ENCODE measurements at places on chromosomes 3 and 15.

- DNase-seq, result no peak
These were observed 25.3 kb downstream of the GLCE start for GRCh38 chr15:69185706-69186105.

GRCh38 chr3:69116897-69117296 lies 5.5 kb downstream of the LMOD3 start:
- no peak for DNase-seq

- no peak for DNase-seq
These were observed 231.3 kb upstream of the KCNMB2 start for GRCh38 chr3:178304758-178305467.

DNA sequence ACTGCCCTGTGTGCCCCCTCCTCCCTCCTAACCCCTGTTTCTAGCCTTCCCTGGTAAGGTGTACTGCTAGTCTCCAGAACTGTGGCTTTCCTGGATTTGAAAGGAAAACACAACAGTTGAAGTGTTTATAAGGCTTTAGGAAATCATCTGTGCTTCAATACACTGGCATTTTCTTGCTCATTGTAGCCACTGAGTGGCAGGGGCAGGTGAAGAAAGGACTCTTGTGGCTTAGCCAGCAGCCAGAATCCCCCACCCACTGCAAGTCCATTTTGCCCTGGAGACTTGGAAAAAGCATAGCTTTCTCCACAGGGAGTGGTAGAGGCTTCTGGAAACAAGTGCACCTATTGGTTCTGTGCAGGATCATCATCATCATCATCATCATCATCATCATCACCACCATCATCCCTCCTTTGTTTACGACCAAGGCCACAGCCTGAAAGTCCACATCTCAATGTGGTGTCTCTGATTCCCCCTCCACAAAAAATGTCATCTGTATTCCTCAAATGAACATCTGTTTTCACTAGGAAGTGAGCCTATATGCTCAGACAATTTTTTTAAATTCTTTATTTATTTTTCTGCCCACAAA lies 33.4 kb downstream of the AQP9 start:
- DNase-seq, result no peak

DNA sequence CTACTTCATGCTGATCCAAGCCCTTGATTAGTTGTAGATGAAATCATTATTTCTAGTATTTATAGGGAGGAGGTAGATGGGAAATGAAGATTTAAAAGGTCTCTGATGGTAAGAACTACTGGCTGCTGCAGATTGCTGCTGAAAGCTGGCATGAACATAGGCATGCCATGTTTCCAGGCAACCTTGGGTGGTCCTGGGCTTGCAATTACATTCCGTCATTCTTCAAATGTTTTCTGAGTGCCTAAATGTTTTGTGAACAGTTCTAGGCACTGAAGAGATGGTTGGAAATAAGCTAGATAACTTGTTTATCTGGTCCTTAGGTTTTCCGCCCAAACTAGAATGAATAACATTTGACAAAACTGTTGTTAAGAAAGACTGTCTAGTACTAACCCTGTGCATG lies 95.8 kb downstream of the KCNAB1 start:
- no peak for DNase-seq

- no peak for DNase-seq
These were observed 156.0 kb downstream of the NSMCE3 start for GRCh38 chr15:29113336-29114220.

GRCh38 chr3:13595485-13595884 lies 46.6 kb downstream of the FBLN2 start:
- DNase-seq, result no peak

GRCh38 chr3:177735431-177735830 lies 538.1 kb upstream of the TBL1XR1 start:
- DNase-seq, result no peak

- no peak for DNase-seq
These were observed 77.3 kb downstream of the CNTN3 start for GRCh38 chr3:74537164-74537563.

GRCh38 chr3:112653209-112653871 lies 12.4 kb upstream of the CCDC80 start:
- DNase-seq, result no peak

GRCh38 chr15:27906802-27907201 lies 192.3 kb downstream of the OCA2 start:
- no peak for DNase-seq

GRCh38 chr3:52831500-52832301 lies 1.2 kb upstream of the ITIH4 start:
- no peak for DNase-seq

- DNase-seq, result no peak
These were observed 71.6 kb downstream of the CLASP2 start for GRCh38 chr3:33646406-33646805.

GRCh38 chr3:1513662-1514061 lies 420.8 kb downstream of the CNTN6 start:
- no peak for DNase-seq

DNA sequence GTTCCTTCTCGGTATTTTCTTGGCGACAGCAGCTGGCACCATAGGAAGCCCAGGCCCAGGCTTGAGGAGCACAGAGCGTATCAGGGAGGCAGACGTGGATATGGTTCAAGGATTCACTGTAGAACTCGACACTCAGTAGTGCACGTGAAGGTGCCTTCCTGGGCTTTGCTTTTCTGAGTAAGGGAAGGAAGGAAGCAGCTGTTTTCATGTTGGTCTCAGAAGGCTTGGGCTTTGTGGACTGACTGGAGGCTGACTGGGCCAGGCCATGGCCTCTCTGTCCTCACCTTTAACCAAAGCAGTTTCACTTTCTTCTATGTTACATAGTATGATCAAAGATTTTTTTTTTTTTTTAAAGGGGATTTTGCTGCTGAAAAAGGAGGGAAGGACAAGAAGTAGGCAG lies 6.9 kb upstream of the GHRL start:
- no peak for DNase-seq

DNA sequence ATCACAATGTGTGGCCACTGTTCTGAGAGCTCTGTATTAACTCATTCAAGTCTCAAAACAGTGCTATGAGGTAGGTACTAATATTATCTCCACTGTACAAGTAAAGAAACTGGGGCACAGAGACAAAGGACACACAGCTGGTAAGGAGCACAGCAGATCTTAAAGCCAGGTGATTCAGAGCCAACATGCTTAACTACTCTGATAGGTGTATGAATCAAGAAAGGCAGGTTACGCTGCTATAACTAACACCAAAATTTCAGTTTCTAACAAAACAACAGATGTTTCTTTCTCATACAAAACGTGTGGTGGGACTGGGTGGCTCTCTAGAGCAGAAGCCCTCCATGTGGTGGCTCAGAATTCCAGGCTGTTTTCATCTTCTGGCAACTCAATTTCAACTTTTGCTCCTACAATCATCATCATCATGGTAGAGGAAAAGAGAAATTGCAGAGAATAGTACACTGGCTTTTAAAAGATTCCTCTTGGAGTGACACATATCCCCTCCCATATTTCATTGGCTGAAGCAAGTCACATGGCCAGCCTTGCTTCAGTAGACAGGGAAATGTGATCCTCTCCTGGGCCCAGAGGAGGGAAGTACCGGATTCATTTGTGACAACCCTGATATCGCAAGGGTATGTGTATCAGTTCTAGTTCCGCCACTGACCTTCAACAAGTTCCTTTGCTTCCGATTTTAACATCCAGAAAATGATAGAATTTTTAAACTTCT lies 126.2 kb upstream of the PTX3 start:
- no peak for DNase-seq

GRCh38 chr15:85620690-85621049 lies 174.1 kb downstream of the KLHL25 start:
- no peak for DNase-seq

- DNase-seq, result no peak
These were observed 18.7 kb downstream of the NR2F2 start for GRCh38 chr15:96349034-96349856.

DNA sequence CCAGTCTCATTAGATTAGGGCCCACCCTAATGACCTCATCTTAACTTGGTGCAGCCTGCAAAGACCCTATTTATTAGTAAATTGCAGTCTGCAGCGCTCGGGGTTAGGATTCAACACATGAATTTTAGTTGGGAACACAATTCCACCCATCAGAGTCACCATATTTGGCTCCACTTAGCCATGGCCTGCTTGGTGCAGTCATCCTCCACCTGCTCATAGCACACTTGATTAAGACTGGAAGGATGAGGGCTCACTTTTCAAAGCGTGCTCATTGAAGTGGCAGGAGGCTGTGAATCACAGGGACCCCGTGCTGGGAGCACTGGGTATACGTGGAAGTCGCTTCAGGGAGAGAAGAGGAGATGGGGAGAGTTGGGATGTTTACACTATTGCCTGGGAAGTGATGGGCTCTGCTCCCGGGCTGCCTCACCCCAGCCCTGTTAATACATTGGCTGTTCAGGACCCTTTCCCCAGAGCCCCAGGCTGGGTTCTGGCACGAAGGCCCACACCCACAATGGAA lies 68.2 kb downstream of the ASB7 start:
- no peak for DNase-seq

DNA sequence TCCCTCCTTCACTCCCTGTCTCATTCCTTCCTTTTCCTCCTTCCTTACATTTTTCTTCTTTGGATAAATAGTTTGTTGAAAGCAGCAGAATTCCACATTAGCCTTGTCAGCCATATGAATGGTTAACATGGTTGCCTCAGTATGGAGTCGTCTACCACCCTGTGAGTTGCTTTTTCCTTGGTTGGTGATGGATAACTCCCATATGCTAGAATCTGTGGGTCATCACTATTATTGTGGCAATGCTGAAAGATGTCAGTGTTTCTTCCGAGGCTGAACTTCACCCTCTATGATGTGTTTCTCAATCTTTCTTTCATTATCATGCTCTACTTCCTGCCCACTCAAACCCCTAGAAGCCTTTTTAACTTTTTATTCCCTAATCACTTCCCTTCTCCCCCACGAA lies 481.8 kb upstream of the KCNMB2 start:
- DNase-seq, result no peak

DNA sequence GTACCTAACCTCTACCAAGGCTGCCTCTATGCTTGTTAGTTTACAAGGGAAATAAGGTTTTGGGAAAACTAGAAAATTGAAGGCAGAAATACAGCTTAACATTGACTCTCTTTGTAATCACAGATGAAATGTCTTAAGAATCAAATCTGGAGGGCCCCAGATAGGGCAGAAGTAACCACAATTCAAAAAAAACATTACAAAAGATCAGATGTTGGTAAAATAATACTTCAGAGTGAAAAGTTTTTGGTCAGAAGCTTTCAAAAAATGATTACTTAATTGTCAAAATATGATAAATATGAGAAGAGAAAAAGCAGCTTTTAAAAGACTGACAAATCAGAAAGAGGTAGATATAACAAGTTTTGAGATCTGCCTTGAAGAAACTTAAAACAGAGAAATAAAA lies 425.1 kb upstream of the NECTIN3 start:
- no peak for DNase-seq

DNA sequence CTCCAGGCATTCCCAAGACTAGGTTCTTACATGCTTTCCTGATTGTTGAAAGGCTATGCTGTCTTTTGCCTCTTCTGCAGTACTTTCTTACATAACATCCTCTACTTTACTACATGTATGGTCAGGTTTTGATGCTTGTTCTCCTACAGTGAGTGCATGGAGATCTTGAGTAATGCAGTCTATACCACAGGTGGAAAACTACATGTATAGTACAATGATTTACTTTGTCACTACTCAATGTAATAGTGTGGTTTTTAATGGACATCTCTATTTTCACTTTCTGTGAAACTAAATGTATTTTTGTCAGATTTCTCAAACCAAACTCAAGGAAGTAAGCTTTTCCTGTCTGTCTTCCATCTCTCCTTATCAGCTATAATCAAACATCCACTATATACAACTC lies 657.0 kb downstream of the TUSC7 start:
- DNase-seq, result no peak

DNA sequence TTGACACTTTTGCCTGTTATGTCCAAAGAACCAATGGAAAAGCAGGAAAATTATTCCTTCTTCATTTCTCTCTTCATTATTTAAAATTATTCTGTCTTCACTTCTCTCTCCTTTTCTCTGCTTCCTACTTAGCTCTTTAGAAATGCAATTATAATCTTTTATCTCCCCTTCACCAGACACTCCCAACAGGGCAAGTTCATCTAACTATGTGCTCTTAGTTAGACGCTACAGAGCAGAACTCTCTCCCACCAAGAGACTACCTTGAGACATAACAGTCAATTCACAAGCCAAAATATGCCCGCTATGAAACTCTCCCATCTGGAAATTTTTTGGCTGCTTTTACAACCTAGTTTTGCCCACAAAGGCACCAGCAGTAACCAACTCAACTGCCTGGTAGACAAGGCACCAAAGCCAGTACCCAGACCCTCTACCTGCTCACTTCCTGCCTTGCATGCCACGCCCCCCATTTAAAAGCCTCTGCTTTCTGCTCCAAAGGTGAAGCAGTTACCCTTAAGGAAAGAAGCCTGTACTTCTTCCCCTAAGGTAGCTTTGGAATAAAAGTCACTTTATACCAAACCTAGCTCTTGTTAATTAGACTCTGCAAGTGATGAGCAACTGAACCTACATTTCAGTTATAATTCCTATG lies 28.1 kb downstream of the CCRL2 start:
- DNase-seq, result no peak

DNA sequence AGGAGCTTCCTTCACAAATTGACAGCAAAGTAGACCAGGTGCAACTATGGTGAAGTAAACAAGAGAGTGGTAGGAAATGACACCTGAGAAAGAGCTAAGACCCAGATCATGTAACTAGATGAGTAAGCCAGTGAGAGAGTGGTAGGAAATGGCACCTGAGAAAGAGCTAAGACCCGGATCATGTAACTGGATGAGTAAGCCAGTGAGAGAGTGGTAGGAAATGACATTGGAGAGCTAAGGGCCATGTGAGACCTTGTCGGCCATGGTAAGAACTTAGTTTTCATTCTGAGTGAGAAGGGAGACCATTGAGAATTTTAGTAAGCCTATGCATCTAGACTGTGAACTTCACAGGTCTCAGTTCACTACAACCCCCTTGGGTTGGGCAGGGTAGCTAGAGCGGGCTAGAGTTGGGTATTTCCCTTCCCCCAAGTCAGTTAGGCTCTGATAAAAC lies 5.4 kb upstream of the SENP7 start:
- no peak for DNase-seq

GRCh38 chr3:27596334-27596841 lies 112.2 kb upstream of the SLC4A7 start:
- no peak for DNase-seq

- no peak for DNase-seq
These were observed 150.6 kb downstream of the ADAMTS17 start for GRCh38 chr15:100191161-100191560.

DNA sequence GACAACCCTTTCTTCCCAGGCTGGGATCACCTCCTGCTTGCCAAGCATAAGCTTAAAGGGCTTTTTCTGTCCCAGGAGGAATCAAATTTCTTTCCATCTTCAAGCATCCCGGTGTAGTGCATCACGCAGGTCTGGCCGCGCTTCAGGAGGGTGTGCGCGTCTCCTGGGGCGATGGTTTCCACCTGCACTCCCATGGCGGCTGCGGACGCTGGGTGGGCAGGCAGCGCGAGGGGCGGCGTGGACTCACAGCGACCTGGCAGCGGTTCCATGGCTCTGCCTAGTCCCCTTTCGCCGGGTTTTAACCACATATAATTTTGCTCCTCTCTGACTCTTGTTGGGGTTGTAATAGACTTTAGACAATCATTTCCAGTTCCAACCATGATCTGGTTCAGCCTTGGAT lies 10.6 kb upstream of the TM4SF4 start:
- no peak for DNase-seq

GRCh38 chr3:28677581-28677980 lies 329.0 kb upstream of the AZI2 start:
- no peak for DNase-seq

GRCh38 chr3:178059119-178059518 lies 477.1 kb upstream of the KCNMB2 start:
- no peak for DNase-seq

- DNase-seq, result no peak
These were observed 86.3 kb downstream of the P3H2 start for GRCh38 chr3:190034446-190034845.

All from stimulated activated CD8-positive, alpha-beta memory T cell treated with anti-CD3 and anti-CD28 coated beads, Interleukin-12 subunit alpha, Interleukin-12 subunit beta, amount 100 ng/mL, for 4 hours (primary cell).